Body of pancreas (tissue), 4 donors: ENCODE measurements at places on chromosomes 6 and 20. TPM values are rescaled to one million over a fixed set of nuclear protein-coding genes. Genes with fewer than 3 reads are reported as not detected.

DNA sequence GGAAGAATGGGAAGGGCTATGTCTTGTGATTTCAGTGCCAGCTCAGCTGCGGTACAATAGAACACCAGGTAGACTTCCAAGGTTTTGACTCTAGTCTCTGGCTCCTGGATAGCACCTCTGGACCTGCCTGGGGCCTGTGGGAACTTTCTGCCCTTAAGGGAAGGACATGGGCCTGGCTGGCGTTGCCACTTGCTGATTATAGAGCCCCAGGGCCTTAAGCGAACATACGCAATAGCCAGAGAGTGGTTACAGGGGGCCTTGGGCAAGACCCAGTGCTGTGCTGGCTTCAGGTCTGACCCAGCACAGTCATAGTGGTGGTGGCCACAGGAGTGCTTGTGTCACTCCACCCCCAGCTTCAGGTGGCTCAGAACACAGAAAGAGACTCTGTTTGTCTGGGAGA is 131.1 kb upstream of the COL21A1 start:
- DNase-seq = no peak

DNA sequence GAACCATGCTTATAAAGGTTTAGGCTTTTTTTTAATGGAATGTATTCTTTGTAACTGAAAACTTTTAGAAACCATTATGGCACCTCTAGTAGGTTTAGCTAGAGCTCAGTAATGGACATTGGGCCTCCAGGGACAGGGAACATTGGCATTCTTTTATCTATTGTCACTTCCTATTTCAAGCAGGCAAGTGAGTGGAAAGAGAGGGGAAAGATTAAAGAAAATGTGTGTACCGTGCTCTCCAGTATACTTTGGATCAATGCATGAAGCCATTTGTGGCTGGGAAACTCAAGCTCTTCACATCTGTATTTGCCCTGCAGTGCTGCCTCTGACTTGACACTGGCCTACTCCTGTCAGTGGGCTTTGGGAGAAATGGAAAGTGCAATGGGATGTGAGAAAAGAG is 18.6 kb downstream of the RBM24 start:
- no peak for DNase-seq

DNA sequence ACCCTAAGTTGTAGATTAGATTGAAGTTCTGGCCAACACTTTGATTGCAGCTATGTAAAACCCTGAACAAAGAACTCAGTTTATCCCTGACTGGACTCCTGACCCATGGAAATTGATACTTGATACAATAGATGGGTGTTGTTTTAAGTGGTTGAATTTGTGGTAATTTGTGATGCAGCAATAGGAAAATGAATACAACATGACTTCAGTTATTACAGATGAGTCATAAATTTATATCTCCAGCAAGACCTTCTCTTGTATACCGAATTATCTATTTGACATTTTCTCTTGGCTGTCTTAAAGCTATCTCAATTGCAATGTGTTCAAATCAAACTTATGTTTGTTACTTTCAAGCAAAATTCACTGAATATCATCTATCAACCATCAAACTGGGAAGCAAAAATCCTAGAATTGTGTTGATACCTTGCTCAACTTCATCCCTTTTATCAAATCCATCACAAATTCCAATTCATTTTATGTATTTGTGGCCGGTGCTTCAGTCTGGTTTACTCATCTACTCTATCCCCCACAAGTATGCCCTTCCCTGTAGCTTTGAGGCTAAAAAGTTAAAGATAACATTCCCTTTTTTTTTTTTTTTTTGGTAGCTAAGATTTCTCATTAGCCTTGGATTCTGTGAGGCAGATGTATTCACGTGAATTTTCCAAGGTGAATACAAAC is 129.4 kb upstream of the CENPW start:
- DNase-seq = no peak

TUBB gene
- total RNA-seq = 84.4 TPM

DEK gene
- total RNA-seq = 72.9 TPM
